ENCODE measurements at places on chromosomes 4 and X.
A peak's percentile ranks its signal among the peaks of the same experiment; 100 is the strongest.

- DNase-seq: no peak
Observed at GRCh38 chrX:108216405-108216804, 124.8 kb downstream of the ATG4A start.

GRCh38 chr4:183876268-183876934 is 28.7 kb upstream of the STOX2 start:
- DNase-seq: no peak

- DNase-seq: no peak
Observed at GRCh38 chrX:64976673-64977040, 407 bp upstream of the ZC4H2 start.

GRCh38 chrX:41730081-41730480 is 6.1 kb downstream of the GPR82 start:
- no peak for DNase-seq

DNA sequence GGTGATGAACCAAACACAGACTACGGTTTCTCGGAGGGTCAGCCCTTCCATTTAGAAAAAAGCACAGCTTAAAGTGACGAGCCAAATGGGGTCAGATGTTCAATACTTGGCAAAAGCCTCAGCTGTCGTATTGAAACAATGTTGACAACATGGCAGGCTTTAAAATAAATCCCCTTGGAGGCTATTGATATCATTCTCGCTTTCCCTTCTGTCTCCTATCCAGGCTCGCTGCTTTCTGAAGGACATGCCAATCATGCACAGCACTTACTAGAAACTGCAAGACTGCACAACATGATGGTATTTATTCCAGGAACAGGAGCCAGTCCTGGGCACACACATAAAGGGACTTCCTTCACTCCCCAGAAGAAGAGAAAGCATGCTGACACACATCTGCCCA is 137.9 kb downstream of the SLC7A11 start:
- DNase-seq: no peak

- no peak for DNase-seq
Observed at GRCh38 chr4:1500231-1500965, 94.2 kb upstream of the NKX1-1 start.

DNA sequence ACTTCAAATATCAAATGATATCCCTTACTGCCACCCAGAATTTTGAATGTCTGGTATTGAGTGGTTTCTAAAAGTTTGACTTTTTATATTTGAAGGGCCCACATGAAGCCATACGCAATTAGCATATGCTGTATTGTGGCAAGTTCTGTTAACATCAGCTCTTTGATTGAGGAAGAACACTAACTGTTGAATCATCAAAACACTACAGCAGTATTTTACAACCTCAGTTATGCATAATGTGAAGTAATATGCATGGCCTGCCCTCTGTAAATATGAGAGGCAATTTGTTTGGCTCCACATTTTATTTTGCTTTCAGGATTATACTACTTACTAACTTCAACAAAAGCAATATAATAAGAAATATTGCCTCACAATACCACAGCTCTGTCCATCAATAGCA is 62.2 kb upstream of the DMD start:
- no peak for DNase-seq

DNA sequence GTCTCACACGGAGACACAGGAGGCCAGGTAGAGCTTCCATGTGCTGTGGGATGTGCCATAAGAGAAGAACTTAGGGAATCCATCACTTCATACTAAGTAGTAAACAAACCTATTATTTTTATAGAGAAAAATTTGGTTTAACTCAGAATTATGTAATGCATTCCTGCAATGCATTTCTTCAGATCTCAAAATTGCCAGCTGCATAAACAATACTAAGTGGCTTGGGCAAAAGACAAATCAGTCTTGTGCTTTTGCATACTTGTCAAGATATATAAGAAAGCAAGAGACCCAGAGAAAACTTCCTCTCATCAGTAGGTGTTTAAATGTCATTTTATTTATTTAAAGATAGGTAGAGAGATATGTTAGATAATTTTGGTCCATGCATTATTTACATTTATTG is 382.1 kb upstream of the CTSO start:
- no peak for DNase-seq

GRCh38 chrX:30635630-30636029 is 17.6 kb upstream of the GK start:
- no peak for DNase-seq

- no peak for DNase-seq
Observed at GRCh38 chr4:75634281-75634680, 4.0 kb upstream of the CDKL2 start.

DNA sequence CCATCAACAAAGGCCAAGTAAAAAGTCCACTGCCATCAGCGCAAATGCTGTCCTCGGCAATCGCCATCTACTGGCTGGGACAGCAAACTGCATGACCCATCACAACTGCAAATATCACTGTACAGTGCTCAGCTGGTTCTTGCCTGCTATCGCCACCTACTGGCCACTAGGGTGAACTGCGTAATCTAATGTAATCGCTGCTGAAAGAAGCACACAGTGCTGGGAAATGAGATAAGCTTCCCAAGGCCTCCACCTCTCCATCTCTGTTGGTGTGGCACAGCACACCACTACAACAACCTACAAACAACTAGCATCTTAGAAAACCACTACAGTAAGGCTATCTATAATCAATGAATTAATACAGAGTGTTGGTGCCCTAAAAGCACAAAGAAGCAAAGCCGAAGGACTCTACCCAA is 298.3 kb downstream of the TEX13A start:
- DNase-seq: peak; percentile 65

DNA sequence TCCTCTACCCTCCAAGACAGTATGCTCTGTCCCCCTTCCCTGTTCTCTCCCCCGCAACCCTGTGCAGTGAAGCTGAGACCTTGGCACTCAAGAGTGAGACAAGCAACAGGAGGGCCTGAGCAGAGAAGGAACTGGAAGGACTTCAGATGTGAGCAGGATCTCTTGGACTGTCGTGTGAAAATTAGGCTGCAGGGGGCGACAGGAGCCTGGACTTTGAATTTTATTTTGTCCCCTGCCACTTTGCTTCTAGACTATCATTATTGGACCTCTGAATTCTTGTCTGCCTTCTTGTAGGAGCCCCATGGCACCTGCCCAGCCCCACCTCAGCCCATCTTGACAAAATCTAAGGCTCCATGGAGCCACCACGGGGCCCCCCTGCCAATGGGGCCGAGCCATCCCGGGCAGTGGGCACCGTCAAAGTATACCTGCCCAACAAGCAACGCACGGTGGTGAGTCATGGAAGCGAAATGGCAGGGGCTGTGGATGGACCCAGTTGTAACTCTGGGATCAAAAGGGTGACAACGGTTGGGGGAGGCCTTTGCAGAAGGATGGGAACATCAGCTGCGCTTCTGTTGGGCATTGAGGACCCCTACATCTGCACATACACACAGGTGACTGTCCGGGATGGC is 1.7 kb downstream of the ARAF start:
- DNase-seq: no peak

DNA sequence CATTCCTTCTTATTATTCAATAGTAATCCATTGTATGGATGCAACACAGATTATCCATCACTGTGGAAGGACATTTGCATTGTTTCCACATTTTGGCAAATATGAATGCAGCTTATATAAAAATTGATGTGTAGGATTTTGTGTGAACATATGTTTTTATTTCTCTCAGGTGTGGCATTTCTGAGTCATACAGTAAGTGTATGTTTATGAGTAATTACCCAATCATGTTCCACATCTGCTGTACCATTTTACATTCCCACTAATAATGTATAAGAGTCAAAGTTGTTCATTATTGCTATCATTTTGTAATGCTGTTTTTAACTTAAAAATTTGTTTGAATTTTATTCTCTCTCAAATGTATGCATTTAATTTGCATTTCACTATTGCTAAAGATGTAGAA is 25.5 kb downstream of the MAGEA4 start:
- DNase-seq: no peak

DNA sequence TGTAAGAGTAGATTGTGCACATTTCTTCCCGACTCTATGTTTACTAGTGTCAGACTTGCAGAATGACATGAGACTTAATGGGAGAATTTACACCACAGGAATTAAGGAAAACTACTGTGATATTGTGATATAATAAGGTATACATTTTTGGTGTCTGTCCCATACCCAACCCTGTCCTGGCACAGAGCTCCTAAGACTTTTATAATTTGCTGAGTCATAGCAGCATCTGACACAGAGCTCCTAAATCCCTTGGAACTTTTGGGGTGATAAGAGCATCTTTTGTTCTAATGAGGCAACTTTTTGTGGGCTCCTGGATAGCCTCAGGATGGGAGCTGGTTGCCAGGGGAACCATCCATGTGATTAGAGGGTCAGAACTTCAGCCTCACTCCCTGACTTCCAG is 1607.0 kb downstream of the RPA4 start:
- DNase-seq: no peak

All from CD4-positive, alpha-beta T cell treated with Interferon gamma for 1 hour (primary cell).